ENCODE measurements at places on chromosomes 6 and 20. TPM values are rescaled to one million over a fixed set of nuclear protein-coding genes. Genes with fewer than 3 reads are reported as not detected.

The VNN1 gene
- 0.21 TPM for total RNA-seq

The CDK5RAP1 gene
- total RNA-seq = 25.3 TPM

The EHMT2 gene
- total RNA-seq = 55.7 TPM

The CHRNA4 gene
- not detected for total RNA-seq

The TBXT gene
- total RNA-seq = not detected

The OVOL2 gene
- 3.1 TPM for total RNA-seq

The FGD2 gene
- 0.68 TPM for total RNA-seq

The GPR63 gene
- 1.8 TPM for total RNA-seq

The RRAGD gene
- total RNA-seq = 35.4 TPM

The PRL gene
- not detected for total RNA-seq

The PDCD2 gene
- total RNA-seq = 127 TPM

The HNF4A gene
- not detected for total RNA-seq

The OTOR gene
- not detected for total RNA-seq

GRCh38 chr20:3929713-3930060 lies 40.5 kb downstream of the PANK2 start:
- DNase-seq = no peak

GRCh38 chr20:5991623-5992441 lies 41.4 kb downstream of the MCM8 start:
- DNase-seq = peak; percentile 42

DNA sequence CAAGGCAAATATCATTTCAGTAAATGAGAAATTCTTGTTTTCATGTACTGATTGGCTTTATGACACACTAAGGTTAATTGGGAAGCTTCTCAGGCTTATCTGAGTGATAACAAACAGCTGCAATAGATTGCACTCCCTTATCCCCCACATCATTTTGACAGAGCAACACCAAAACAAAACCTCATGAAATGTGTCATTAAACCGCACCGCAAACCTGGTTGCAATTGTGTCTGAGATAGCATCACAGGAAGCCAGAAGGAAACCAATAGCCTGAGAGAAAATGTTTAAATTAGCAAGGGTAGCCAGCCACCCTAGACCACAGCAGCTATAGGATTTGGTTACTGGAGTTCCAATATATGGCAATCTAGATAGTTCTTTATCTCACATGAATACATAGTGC lies 31.6 kb upstream of the LAMA4 start:
- DNase-seq = no peak

- no peak for DNase-seq
Measured at GRCh38 chr6:132748446-132748845, 9.3 kb downstream of the VNN2 start.

DNA sequence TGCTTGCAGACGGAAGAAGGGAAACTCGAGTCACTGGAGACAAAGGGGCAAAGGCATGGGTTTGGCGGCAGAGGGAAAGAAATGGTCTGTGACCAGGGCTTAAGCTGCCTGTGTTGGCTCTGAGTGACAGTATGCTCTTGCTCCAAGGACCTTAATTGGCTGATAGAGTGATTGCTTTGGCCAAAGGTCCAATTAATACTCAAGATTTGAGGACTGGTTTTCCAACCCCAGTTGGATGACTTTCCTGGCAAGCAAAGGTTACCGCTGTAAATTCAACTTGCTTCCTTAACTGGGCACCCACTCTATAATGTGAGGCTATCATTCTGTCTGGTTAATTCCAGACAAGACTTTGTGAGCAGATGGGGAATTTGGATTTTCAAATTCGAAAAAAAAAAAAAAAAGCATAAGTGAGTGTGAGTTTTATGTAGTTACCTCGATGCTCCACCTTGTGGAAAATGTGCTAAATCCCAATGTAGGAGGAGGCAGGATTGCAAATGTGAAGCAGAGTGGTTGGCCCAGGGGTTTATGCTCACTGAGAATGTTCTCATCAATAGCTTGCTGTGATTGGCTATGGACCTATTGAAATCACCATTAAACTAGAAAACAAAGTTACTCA lies 150.7 kb upstream of the GMDS start:
- no peak for DNase-seq

GRCh38 chr6:139296927-139297326 lies 5.1 kb upstream of the TXLNB start:
- peak; percentile 56 for DNase-seq

DNA sequence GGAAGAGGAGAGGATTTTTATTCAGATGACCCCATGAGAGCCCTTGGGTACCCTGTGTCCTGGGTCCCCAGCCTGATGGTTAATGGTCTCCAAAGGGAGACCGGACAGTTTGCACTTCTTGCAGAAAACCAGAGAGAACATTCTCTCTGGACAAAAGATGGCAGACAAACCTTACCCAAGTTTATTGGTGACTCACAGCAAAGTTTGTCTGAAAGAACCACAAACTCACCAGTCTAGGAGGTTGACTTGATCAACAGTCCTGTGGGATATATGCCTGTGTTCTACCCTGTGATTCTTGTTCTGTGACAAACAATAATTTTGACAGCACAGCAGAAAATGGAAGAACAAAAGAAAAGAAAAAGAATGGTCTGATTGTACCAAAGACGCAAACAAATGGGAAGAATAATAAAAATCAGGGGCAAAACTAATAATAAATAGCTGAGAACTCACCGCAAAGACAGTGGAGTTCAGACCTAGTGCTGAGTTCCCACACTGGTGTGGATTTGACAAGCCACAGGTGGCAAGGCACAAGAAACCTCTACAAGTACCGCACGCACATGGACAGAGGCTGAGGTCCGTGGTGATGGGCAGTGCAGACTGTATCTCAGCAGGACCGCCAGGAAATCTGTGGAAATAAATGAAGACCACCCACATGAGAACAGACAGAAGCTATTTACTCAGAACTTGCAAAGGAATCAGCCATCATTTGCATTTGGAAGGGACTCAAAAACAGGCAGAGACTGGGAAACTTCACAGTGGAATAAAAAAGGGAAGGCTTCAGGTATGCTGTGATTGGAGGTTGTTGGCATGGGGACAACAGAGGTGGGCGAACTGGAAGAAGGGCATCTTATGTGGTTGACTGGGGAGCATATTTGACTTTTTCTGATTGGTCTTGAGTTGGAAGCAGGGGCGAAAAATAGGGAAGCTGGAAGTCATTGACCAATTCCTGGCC lies 246.3 kb upstream of the RNF24 start:
- no peak for DNase-seq

DNA sequence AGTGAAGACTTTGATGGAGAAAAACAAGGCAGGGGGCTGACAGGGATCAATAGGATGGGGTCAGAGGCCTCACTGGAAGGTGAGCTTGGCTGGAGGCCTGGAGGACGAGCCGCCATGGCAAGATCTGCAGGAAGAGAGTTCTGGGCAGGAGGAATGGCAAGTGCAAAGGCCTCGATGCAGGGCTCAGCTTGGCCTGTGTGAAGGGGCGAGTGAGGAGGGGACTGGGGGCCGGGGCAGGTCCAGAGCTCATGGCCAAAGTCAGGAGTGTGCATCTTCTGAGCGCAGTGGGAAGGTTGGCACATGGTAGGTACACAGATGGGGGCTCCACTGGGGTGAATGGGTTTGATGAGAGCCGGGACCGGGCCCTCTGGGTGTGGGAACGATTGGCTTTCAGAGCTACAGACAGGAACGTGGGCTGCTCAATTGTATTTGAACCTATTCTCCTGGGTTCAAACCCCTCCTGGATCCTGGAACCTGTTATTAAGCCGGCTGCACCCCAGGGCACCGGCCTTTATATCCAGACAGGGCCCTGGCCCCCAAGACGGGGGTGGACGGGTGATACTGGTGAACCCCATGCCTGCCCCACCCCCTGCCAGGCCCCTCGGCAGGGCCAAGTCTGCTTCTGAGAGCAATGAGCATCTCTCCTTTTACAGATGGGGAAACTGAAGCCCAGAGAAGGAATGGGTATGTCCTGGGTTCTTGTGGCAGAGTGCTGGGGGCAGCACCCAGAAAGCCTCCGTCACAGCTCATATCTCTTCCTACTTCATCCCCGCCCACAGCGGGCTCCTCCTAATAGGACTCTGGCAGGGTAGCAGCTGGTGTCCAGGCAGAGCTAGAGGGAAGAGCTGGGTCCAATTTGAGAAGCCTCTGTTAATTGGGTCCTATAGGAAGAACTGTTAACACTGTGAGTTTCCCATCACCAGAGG lies 106.1 kb downstream of the CEBPB start:
- no peak for DNase-seq

GRCh38 chr20:43658069-43658722 lies 8.7 kb upstream of the MYBL2 start:
- no peak for DNase-seq

GRCh38 chr6:137237413-137238170 lies 18.4 kb upstream of the IFNGR1 start:
- DNase-seq = peak; percentile 92

- DNase-seq = no peak
Measured at GRCh38 chr6:55963301-55963700, 87.9 kb upstream of the BMP5 start.

- peak; percentile 9 for DNase-seq
Measured at GRCh38 chr6:24646771-24647170, 780 bp upstream of the KIAA0319 start.

DNA sequence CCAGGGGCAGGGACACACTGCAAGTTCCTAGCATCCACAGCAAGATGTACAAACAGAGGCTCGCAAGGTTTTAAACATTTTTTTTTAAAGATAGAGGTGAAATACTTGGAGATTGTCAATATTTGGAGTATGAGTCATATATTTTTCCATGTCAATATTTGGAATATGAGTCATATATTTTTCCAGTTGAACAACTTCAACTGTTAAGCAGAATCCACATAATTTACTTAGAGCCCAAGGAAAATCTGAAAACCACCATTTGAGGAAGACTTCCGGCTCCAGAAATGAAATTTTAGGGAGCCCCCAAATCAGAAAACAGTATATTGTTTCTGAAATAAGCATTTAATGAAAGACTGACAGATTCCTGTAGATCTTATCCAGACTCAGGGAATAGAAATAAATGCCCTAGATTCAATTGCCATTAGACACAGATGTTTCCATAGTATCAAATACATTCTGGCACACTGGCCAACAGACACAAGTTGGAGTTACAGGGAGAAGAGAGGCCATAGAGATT lies 51.6 kb upstream of the FAM184A start:
- peak; percentile 14 for DNase-seq

DNA sequence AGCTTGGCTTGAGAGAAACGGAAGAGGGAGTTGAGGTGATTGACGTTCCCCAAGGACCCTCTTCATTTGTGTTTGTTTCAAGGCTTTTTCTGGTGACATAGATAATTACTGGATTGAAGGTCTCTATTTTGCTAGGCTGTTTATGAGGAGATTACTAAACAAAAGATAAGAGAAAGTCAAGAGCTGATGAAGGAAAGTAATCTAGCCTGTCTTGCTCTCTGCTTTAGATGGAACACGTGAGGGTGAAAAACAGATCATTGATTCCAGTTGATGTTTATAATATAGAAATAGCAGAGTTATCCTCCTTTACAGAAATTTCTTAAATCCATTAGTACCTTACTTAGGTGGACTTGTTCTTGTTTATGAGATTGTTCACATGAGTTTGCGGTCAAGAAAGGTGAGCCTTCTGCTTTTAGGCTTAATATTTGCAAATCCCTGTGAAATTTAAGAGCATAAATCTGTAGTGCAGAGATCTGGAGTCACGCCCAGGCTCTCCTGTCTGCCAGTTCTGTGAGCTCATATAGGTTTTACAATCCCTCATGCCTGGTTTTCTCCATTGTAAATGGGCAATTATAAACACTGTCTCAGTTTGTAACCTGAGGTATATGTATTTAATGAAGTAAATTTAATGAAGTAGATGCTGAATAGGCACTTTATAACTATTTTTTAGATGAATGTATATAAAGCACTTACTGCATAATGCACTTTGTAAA lies 272.8 kb downstream of the NKAIN2 start:
- DNase-seq = no peak

- DNase-seq = no peak
Measured at GRCh38 chr6:82176616-82177015, 70.9 kb downstream of the IBTK start.

GRCh38 chr20:58485393-58485792 lies 29.8 kb downstream of the APCDD1L start:
- DNase-seq = no peak

GRCh38 chr20:51380401-51381385 lies 161.8 kb downstream of the NFATC2 start:
- no peak for DNase-seq

- DNase-seq = no peak
Measured at GRCh38 chr6:107784669-107785068, 39.4 kb downstream of the SCML4 start.

DNA sequence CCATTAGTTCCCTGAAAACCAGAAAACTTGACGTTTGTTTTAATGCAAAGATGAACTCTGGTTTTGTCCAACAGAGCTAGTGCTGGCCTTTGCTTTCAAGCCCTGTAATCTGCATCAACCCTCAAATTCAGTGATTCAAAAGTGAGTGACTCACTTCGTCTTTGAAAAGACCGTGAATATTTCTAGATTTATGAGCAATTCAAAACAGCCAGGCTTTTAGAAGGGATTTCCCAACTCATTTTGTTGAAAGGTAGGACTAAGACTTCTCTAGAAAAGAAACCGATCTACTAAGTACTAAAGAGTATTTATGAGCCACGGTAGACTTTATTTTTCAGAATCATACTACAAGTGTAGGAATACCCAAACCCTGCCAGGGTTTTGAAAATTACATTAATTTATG lies 121.5 kb downstream of the UST start:
- no peak for DNase-seq

GRCh38 chr6:13427801-13428582 lies 59.4 kb downstream of the GFOD1 start:
- no peak for DNase-seq

Data from kidney epithelial cell (primary cell).